Glomerular endothelial cell (primary cell): ENCODE measurements at places on chromosomes 13 and 19. TPM values are rescaled to one million over a fixed set of nuclear protein-coding genes. Genes with fewer than 3 reads are reported as not detected.

PLA2G4C gene
- total RNA-seq: 279 and 309 TPM in 2 replicates

PNMA8B gene
- total RNA-seq: 0.18 and 0.29 TPM in 2 replicates

CD37 gene
- not detected in 2 replicates for total RNA-seq

NAA16 gene
- 5.7 and 7.9 TPM in 2 replicates for total RNA-seq

ZNF44 gene
- 5.3 and 5.5 TPM in 2 replicates for total RNA-seq

WDR87 gene
- total RNA-seq: not detected in 2 replicates

SMIM44 gene
- not detected in 2 replicates for total RNA-seq

ZIC5 gene
- total RNA-seq: not detected in 2 replicates

CYP2B6 gene
- total RNA-seq: not detected in 2 replicates

IL17D gene
- total RNA-seq: 10.6 and 13.6 TPM in 2 replicates

ZNF626 gene
- total RNA-seq: 5.7 and 9.5 TPM in 2 replicates

APLP1 gene
- total RNA-seq: 7.3 and 14.9 TPM in 2 replicates

CABP5 gene
- not detected in 2 replicates for total RNA-seq

LHFPL6 gene
- total RNA-seq: 10.6 and 19.1 TPM in 2 replicates

F2RL3 gene
- 12.4 and 79.1 TPM in 2 replicates for total RNA-seq

ZNF98 gene
- 0.29 TPM in 1 of 2 replicates, not detected in the other for total RNA-seq

SPRY2 gene
- total RNA-seq: 34.7 and 34.9 TPM in 2 replicates

SIGLEC11 gene
- total RNA-seq: 0.06 TPM in 1 of 2 replicates, not detected in the other

SPTBN4 gene
- total RNA-seq: 1.4 TPM in 1 of 2 replicates, not detected in the other

NRTN gene
- total RNA-seq: not detected in 2 replicates
